ENCODE measurements at places on chromosomes 13 and 19.

- no peak for DNase-seq
These were observed 13.9 kb upstream of the FBXO27 start for GRCh38 chr19:39046037-39046821.

- no peak for DNase-seq
These were observed 21.8 kb downstream of the SAMD4B start for GRCh38 chr19:39363901-39364457.

DNA sequence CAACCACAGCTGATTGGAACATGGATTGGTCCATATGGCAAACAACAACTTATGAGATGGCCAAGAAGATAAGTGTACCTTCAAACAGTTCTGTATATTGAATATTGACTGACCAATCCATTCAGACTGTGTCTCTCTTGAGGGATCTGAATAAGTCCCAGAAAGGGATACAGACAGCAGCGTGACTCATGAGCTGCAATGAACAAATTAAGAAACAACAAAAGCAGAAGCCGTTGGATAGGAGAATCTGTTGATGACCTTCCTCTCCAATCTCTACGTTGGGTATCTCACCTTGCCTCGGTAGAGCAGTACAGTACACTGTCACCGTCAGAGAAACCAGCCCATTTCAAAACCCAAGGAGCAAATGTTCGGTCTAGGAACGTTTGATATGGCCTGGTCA lies 21.3 kb downstream of the MBD3L2B start:
- DNase-seq, result no peak

DNA sequence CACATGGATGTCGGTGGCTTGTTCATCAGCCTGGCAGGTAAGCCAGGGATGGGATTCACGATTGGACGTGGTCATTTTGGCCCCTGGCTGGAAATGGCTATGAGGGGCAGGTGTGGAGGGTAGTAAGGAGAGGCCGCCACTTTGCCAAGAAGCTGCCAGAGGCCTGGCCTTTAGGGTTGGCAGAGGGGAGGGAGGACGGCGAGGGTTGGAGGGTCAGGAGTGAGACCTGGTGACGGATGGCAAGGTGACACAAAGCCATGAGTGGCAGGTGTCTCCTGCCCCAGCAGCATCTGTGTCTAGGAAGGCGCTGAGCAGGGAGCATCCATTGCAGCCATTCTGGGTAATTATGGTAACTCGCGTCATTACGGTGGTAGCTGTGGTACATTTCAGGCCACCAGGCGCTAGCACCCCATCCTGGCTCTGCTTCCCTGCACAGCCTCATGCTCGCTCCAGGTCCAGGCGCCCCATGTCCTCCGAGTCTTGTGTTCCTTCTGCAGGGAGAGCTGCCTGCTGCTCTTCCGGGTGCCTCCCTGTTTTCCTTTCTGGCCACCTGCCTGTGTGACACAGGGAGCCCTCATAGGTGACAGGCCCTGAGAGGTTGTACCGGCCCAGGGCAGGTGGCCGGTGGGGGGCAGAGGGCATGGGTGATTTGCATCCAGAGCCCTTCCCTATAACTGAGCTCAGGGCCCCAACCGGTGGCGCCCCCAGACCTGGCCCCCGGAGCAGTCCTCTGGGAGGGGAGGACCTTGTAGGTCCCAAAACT lies 4.2 kb downstream of the SSBP4 start:
- DNase-seq, result no peak

DNA sequence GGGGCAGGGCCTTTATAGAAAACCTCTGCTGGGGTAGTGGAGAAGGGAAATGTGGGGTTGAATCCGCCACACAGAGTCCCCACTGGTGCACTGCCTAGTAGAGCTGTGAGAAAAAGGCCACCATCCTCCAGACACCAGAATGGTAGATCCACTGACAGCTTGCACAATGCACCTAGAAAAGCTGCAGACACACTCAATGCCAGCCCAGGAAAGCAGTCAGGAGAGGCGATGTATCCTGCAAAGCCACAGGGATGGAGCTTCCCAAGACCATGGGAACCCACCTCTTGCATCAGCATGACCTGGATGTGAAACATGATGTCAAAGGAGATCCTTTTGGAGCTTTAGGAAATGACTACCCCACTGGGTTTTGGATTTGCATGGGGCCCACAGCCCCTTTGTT lies 958.0 kb upstream of the MIR17HG start:
- DNase-seq, result no peak

DNA sequence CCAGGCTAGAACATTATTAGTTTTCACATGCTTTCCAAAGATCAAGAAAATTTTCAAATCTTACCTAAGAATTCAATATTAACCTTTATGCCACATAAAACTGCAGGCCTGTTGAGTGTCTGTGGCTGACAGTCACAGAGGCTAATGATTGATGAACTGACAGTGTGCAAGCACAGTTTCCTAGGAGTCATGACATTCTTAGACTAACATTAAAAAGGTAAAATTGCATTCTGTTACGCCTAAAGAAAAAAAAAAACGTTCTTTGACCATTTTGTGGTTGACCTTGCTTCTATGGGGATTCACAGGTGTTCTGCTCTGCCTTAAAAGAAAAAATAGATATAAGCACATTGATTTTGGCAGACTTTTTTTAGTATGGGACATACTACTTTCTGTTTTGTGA lies 1776.2 kb downstream of the PCDH9 start:
- DNase-seq, result no peak

GRCh38 chr19:49863254-49863934 lies 4.0 kb downstream of the PNKP start:
- no peak for DNase-seq

GRCh38 chr13:27919934-27920676 lies at the start of gene PDX1:
Gene PDX1, plus strand, starts transcription at chr13:27920000. Its CDS starts 139 bp downstream, at chr13:27920139.
- DNase-seq, result no peak

DNA sequence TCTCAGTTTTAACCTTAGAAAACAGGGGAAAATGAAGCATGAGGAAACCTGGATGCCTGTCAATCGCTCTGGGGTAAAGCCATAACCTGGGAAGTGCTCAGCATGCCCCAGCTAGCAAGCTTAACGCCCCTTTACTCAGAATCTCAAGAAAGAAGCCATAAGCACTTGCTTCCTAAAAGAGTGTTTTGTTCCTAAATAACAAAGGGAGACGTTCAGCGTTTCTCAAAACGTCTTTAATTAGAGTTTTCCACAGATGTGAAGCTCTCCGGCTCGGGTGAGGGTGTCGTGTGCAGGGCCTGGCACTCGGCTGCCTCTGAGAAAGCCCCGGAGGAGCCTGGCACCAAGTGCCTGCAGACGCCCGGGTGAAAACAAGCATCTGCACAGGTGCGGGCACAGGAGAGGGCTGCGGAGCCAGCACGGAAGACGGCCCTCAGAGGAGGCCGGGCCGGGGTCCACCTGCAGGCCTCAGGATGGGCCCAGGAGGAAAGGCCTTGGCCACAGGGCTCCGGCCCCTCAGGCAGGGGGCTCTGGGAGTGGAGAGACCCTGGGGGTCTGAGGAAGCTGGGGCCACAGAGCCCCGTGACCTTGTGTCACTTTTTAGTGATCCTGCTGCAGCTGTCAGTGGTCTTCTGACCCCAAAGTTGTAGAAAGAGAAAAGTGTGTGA lies 6.2 kb downstream of the GAS6 start:
- no peak for DNase-seq

- DNase-seq, result no peak
These were observed 117.6 kb downstream of the MIPEP start for GRCh38 chr13:23771552-23771951.

GRCh38 chr19:10642473-10643171 lies 11.5 kb upstream of the ILF3 start:
- DNase-seq, result no peak

DNA sequence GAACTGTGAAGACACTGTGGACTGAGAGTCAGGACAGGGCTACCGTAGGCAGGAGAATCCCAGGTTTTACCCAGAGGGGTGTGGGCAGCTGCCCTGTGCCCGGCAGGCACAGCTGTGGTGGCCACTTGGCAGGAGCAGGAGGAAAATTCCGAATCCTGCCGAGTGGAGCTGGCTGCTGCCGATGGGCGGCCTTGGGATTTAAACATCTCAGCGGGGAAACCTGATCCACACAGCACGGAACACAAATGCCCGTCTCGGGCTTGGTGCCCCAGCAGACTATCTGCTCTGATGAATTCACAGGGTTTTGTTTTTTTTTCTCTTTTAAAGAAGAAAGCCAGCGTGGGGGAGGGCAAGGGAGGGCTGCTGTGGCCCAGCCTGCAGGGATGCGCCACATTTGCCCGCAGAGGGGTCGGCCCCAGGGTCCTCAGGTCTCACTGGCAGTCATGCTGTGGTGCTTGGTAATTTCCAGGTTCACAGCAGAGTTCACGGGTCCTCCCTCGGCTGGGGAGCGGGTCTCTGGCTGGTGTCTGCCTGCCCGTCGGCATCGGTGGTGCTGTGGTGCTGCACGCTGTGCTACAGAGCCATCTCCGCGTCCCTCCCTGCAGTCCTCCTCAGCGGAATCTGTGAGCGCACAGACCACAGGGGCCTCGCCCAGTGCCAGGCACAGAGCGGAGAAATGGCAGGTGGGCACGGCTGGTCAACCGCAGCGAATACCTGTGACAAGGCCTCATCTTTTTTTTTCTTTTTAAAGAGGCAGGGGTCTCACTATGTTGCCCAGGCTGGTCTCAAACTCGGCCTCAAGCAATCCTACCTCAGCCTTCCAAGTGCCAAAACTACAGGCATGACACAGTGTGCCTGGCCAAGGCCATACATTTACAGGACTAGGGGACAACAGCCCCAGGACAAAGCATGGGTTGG lies 28.1 kb downstream of the MPND start:
- no peak for DNase-seq

GRCh38 chr13:79874396-79875360 lies 393.7 kb downstream of the NDFIP2 start:
- DNase-seq, result no peak

DNA sequence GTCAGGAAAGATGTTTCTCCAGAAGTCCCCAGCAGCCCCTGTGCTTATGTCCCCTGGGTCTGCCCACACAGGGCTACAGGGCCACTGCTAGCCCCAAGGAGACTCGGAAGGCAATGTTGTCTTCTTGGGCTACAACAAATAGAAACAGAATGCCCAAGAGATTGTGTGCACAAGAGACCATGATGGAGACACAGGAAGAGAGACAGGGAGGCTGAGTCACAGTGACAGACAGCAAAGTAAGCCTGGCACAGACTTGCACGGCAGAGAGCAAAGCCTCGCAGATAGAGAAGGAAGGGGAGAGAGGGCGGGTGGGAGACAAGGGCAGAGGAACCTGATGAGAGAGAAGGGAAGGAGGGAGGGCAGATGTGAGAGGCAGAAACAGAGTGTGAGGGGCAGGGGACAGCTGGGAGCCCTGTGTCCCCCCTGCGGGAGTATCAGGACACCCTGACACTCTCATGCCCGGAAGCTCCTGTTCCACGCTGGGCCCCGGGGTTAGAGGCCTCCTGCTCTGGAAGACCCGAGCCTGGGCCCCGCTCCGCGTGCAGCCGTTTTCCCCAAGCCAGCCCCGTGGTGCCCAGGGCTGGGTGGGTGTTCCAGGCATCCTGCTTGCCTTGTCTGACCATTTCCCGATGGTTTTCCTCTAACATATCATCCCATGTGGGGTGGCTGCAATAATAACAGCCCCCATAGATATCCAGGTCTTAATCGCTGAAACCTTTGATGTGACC lies 2.7 kb upstream of the PLA2G4C start:
- no peak for DNase-seq

- no peak for DNase-seq
These were observed 11.8 kb downstream of the USPL1 start for GRCh38 chr13:30629527-30629926.

DNA sequence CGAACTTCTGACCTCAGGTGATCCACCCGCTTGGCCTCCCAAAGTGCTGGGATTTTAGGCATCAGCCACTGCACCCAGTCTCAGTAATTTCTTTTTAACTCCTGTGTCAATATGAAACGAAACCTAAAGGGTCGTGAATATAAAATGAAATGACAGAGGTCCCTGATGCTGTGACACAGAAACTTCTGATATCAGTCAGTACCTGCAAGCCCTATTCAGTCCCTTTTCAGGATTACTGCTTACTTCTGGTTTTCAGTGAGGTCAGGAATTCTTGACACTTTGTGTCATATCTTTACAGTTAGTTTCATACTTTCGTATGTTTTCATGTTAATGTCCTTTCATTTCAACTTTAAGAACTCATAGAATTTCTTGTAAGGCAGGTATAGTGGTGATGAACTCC lies 58.7 kb downstream of the RNF17 start:
- no peak for DNase-seq

DNA sequence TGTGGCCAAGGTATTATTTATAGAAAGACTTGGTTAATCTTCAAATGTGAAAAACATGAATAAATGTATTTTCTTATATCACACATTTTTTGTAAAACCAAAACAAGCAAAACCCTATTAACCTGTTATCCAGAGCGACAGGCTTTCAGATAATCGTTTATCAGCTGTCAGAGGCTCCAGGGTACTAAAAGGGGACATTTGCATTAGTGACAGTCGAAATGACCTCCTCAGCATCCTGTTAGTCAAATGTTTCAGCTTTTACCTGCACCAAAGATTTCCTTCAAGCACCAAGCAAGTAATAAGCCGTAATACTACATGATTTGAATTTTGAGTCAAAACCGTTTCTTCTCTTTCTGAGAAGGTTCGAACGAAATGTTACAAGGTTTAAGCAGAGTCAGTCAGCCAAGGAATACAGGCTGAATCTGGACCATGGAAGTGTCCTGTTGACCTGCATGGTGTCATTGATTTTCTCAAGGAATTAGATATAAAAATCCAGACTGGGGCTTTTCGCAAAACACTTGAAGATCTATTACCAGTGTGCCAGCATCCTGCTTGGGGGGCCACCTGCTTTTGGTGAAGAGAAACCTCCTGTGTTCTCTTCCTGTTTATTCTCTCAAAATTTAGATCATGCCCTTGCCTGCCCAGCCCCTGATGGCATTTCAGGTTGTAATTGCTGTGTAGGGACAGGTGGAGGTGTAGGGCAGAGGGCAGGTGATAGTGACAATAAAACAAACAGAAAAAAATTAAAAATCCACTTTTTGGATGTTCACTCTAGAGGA lies 11.3 kb upstream of the RFC3 start:
- DNase-seq, result no peak

DNA sequence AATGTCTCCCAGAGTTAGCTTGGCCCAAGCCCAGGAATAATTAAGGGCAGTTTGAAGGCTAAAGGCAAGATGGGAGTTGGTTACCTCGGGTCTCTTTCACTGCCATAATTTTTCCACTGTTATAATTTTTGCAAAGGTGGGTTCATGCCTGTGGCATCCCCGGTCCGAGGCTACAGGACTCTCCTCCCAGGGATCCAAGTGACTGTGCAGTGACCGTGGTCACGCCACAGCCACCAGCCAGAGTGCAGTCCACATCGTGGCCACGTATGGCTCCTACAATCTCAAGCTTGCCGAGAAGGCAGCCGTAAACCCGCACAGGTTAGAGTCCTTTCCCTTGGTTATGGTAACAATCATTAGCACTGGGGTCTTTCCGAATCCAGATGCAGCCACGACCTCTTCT lies 36.8 kb downstream of the C13orf46 start:
- no peak for DNase-seq

DNA sequence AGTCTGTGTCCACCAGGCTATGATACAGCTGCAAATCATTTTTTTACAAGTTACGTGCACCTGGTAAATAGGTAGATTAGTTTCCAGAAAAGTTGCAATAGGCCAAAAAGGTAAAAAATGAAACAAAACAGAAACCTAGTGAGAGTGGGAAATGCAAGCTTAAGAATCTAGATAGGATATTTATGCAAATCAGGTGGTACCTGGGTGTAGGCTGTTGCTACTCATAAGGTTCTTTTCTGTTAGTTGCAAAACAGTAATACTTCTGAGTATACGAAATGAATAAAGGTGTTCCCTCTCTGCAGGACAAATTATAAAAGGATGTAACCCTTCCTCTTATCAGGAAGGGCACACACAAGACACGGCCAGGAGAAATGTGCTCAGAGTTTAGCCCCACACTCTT lies 97.9 kb downstream of the UGGT2 start:
- DNase-seq, result no peak

- DNase-seq, result no peak
These were observed 12.5 kb downstream of the UBXN6 start for GRCh38 chr19:4444765-4445741.

- peak; percentile 76 for DNase-seq
These were observed 110.2 kb upstream of the DOCK9 start for GRCh38 chr13:99087954-99088491.

Measured in NCI-H1417 treated with DMSO at 0.1 percent for 48 hours (cell line).